ENCODE measurements at places on chromosomes 3 and 15. TPM values are rescaled to one million over a fixed set of nuclear protein-coding genes. Genes with fewer than 3 reads are reported as not detected.

GRCh38 chr15:52336529-52336928, 40.9 kb upstream of the MYO5C start:
- no peak for DNase-seq

Gene ZCWPW2
- 0.81 TPM for total RNA-seq

Gene GOLGA8S
- 0.81 TPM for total RNA-seq

DNA sequence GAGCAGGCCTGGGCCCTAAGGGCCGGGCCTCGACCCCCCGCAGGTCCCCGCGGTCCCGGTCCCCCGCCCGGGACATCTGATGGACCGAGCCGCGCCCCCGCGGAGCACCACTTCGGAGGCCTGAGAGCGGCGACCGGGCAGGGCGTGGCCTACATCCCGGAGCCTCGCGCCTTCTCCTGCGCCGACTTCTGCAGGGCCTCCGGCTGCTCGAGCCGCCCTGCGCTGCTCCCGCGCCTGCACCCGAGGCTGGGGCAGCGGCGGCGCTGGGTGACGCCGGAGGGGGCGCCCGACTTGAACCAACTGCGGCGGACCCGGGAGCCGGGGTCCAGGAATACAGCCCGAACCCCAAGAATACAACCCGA, 14.9 kb upstream of the GP9 start:
- DNase-seq: no peak

Gene MYH15
- total RNA-seq: 0.91 TPM

DNA sequence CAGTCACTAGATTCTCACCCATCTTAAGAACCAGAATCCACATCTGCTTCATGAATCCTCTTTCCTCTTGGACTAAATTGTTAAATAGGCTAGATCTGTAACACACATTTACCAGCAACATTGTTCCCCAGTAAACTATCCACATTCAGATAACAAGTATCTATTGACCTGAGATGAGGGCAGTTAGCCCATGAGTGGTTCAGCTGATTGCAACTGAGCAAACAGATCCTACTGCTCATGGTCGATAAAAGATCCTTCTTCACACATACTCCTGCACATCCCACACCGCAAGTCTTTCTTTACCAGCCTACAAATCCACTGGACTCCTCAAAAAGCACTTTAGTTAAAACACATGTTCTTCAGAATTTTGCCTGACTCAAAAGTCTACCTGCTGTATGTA, 59.2 kb downstream of the UACA start:
- no peak for DNase-seq

Measured in progenitor cell of endocrine pancreas (in vitro differentiated cells).